NCI-H774 (cell line): ENCODE measurements at places on chromosomes 3 and 15.

DNA sequence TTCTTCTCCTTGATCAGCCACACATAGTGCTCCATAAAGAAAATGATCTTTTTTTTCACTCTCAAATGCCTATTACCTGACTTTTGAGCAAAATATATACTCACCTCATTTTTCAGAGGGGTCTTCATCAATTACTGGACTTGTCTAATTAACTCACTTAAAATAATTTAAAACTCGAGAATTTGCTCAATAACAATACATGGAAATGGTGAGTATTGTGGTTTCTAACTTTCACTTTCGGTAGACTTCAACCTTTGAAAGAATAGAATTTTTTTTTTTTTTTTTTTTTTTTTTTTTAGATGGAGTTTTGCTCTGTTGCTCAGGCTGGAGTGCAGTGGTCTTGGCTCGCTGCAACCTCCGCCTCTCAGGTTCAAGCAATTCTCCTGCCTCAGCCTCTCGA lies 17.7 kb upstream of the EPHB1 start:
- no peak for DNase-seq

GRCh38 chr3:125107861-125108567 lies 52.2 kb upstream of the HEG1 start:
- no peak for DNase-seq

- no peak for DNase-seq
Measured at GRCh38 chr3:128195369-128195768, 42.1 kb downstream of the EEFSEC start.

DNA sequence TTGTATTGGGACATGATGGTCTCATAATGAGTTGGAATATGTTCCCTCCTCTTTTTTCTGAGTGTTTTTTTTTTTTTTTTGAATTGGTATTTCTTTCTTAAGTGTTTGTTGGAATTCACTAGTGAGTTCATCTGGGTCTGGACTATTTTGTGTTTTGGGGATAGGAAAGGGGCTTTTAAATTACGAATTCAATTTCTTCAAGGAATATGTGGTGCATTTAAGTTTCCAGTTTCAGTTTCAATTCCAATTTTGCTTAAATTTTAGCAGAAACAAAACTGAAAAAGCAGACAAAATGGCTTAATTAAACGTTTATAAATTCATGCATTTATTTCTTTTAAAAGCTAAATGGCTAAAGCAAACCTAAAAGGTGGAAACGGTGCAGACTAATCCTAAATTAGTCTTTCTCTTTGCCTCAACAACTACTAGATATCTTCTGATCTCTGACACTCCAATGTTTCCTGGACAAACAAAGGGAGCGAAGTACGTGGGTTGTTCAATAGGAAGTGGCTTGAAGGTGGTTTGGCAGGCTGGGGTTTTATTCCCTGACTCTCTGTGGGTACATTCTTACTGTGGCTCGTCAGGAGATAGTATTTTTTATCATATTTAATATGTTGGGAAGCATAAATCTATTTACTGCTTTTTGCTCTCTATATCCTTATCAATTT lies 50.0 kb upstream of the CORO2B start:
- DNase-seq, result no peak

DNA sequence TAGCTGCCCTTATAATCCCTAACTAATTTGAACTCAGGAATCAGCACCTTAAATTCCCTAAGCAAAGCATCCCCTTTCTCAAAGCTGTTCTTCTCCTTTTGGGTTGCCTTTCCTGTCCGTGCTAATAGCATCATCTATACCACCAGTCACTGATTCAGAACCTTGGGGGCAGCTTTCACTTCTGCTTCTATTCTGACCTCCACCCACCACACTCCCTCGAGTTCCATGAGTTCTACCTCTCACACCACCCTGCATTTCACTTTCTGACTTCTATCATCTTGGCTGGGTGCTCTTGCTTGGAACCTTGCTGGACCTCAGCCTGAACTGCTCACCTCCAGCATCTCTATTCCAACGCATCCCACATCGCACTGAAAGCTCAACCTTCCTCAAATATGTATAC lies 55.4 kb upstream of the KCNMB2 start:
- no peak for DNase-seq

- DNase-seq, result no peak
Measured at GRCh38 chr3:52265387-52265786, 13.1 kb downstream of the WDR82 start.

DNA sequence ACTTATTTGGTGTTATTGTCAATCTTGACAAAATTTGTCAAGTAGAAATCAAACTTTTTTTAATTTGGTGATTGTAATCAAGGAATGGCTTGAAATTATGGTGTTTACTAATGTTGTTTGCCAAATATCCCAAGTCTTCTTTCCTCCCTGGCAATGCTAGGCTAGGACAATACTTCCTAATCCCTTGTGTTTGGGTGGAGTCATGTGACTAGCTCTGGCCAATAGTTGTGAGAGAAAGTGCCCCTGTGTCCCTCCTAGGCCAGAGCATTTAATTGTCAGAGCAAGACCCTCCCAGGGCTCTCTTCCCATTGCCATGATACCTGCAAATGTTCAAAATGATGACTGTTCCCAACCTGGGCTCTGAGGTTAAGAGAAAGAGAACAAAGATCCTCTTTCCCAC lies 132.7 kb downstream of the ANXA2 start:
- DNase-seq, result no peak

DNA sequence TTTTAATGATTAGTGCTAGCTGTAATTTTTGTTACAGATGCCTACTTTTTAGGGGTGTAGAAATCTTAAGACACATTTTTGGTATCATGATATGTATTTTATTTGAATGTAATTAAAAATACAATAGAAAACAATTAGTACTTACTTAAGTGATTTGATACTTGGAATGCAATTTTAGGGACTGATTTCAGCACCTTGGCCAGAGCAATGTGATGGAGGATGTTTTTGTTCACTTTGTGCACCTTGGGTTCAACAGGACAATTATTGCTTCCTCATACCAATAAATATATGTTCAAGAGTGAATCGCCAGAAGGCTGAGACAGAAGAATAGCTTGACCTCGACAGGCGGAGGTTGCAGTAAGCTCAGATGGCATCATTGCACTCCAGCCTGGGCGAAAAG lies 22.3 kb downstream of the GMNC start:
- DNase-seq, result no peak

DNA sequence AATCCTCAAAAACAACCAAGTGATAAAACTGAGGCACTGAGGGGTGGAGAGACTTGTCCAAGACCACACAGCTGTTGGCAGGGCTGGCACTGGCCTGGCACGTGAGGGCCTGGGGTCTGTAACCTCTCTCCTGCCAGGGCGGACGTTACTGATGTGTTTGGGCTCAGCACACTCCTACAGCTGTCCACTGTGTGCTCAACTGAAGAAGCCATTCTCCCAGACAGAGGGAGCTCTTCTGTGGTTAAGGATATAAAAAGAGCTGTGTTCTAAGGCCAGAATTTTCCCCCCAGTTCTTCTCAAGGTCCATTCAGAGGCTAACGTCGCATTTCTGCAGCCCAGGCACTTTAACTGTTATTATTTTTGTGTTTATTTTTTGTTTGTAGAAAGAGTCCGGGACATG lies 429.0 kb upstream of the ATP11B start:
- peak; percentile 76 for DNase-seq

- peak; percentile 90 for DNase-seq
Measured at GRCh38 chr3:179260949-179261765, 10.2 kb upstream of the KCNMB3 start.

GRCh38 chr3:58111513-58112184 lies 99.1 kb downstream of the DNASE1L3 start:
- DNase-seq, result peak; percentile 23

- no peak for DNase-seq
Measured at GRCh38 chr3:36875397-36875796, 69.5 kb downstream of the TRANK1 start.

DNA sequence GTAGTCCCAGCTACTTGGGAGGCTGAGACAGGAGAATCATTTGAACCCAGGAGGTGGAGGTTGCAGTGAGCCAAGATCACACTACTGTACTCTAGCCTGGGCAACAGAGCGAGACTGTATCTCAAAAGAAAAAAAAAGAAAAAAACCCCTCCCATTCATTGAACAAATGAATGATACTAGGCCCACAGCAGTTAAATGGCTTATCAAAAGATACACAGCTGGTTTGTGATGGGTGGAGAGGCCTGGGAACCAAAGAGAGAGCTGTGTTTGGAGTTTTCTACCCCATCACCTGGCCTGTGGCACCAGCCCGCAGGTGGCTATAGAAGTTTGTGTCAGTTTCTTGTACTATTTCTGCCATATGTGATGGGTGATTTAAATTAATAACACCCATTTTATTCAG lies 43.1 kb upstream of the LCTL start:
- DNase-seq, result no peak

DNA sequence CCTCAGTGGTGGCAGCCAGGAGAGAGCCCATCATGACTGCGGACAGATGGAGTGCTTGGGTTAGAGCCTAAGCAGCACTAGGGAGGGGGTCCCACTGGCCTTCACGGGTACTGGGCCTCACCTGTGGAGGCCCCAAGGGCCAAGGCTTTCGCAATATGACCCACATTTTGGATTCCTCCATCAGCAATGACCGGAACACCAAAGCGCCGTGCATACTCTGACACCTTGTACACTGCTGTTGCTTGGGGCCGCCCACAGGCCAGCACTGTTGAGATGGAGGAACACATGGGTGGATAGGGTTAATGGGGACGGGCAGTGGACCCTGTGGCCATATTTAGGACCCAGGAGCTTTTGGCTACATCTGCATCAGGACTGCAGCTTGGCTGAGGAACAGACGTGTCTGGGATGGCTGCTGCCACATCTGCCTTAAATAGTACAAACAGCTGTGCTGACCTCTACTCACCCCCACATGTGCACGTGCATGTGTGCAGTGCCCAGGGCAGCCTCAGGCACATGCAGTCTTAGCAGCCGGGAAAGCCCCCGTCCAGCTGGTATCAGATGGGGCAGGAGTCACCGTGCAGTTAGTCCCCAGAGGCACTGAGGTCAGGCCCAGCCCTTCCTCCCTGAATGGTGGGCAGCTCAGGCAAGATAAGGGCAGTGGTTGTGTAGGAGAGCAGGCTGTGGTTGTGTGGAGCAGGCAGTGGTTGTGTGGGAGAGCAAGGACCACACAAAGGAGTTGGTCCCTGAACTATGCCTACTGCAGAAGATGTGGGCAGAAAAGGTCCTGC lies 3.3 kb downstream of the NDUFAF3 start:
- DNase-seq, result no peak

DNA sequence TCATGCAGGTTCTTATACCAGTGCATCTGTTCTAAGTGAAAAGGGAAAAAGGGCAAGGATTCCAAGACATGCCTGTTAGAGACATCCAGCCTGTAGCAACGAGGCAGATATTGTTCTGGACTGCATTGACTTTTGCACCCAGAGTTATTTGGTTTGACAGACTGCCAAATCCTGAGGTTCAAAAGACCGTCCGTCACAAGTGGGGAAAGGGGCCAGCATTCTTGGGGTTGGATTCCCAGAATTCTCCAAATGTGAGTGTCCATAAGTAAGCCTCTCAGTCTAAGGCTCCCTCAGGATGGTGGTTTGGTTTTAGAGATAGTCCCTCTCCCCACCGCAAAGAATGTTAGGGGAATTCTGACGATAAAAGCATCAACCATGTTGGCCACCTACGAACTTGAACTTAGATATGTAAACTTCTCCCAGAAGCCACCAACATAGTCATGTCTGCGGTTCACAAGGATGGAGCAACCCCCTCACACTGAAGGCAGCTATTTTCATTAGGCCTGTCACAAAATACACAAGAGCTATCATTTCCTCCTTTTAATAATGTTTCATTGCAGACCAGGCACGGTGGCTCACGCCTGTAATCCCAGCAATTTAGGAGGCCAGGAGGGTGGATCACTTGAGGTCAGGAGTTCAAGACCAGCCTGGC lies 13.6 kb upstream of the LACTB start:
- no peak for DNase-seq

DNA sequence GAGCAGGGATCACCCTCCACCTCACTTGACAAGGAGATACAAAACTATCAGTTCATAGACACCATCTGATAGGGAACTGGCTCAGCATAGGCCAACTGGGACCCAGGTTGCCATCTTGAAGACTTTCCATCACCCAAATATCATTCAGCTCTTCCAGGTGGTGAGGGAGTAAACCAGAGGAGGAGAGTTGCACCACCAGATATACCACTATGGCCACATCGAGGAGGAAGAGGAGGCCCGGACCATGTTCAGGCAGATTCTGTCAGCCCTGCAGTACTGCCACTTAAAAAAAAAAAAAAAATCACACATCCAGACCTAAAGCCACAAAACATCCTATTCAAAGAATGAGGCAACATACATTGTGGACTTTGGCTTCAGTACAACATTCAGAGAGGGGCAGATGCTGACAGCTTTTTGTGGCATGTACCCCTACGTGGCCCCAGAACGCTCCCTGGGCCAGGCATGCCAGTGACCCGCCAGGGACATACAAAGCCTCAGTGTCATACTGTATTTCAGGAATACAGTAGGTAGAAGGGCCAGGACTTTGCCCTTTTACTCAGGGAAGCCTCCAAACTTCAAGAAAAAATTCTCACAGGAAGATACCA lies 18.4 kb upstream of the EMC3 start:
- DNase-seq, result no peak

GRCh38 chr3:170709046-170709445 lies 123.2 kb upstream of the SLC7A14 start:
- DNase-seq, result no peak

DNA sequence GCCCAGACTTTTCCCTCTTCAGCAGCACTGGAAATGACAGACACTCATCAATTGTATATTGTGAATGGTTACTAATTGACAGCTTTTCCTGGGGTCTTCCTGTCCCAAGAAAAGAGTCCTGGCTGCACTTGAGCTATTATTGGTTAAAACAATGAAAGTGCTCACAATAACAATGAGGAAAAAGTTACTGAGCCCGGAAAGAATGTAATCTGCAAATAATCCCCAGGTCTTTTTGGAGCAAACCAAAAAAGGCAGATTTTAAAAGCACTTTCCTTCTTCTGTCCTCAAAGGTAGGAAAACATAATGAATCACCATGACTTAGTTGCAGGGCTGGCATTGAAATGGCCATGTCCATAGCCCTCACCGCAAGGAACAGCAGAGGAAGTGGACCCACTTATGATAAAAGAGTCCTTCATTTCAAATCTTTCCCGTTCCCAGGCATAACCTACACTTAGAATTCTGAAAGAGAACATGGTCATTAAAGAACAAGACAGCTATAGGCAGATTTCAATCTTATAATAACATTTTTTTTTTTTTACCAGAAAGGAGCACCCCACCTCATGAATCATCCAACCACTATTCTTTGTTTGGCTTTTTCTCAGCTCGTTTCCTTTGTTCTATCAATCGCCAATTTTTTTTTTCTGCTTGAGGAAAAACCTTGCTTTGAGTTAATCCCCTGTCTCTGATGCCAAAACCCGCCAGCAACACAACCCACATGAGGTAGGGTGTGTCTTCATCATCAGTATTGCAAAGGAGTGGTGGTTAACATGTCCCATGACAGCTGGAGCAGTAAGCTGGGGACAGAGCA lies 35.5 kb upstream of the ATP1B3 start:
- no peak for DNase-seq

GRCh38 chr3:49076116-49076515 lies 17.8 kb downstream of the QRICH1 start:
- no peak for DNase-seq

DNA sequence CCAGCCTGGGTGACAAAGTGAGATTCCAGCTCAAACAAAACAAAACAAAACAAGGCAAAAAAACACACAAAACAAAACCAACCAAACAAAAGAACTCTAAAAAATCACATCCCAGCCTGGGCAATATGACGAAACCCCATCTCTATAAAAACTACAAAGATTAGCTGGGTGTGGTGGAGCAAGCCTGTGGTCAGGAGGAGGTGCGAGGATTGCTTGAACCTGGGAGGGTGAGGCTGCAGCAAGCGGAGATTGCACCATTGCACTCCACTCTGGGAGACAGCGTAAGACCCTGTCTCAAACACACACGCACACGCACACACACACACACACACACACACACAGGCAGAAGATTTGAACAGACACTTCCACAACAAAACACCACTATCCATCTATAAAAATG lies 99.6 kb downstream of the SHQ1 start:
- no peak for DNase-seq
